ENCODE measurements at places on chromosomes 3 and 15. TPM values are rescaled to one million over a fixed set of nuclear protein-coding genes. Genes with fewer than 3 reads are reported as not detected.

BOC gene
- 20.2 TPM for total RNA-seq

DNA sequence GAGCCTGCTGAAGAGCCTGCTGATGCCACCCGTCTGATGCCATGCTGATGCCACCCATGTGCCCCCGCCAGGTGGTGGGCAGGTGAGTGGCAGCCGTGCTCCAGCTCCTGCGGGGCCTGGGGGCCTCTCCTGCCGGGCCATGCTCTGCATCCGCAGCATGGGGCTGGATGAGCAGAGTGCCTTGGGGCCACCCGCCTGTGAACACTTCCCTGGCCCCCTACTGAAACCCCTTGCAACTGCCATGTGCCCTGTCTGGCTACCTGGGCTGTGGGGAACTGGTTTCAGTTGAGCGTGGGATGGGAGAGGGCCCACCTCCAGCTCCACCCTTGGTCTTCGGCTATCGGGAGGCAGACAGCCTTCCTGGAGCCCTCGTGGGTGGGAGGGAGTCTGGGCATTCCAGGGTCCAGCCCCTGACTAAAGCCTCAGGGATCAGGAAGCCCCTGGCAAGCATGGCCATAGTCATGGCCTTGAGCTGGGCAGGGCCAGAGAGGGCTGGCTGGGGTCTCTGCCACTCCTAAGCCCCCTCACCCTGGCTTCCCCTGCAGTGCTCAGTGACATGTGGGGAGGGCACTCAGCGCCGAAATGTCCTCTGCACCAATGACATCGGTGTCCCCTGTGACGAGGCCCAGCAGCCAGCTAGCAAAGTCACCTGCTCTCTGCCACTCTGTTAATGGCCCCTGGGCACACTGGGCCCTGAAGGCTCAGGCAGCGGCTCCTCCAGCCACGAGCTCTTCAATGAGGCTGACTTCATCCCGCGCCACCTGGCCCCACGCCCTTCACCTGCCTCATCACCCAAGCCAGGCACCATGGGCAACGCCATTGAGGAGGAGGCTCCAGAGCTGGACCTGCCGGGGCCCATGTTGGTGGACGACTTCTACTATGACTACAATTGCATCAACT lies 92.2 kb downstream of the TBC1D2B start:
- no peak overlapping the region for H3K27ac ChIP-seq
- peaks cover 2% of the 10 kb centered on the region for H3K27me3 ChIP-seq
- DNase-seq = no peak
- no peaks in the 10 kb centered on the region for H3K4me1 ChIP-seq
- H3K36me3 ChIP-seq = no peaks in the 10 kb centered on the region

GRCh38 chr3:134132961-134133360 lies 103.2 kb upstream of the SLCO2A1 start:
- peaks cover 2% of the 10 kb centered on the region for H3K36me3 ChIP-seq
- no peak overlapping the region for H3K27ac ChIP-seq

EPHB3 gene
- total RNA-seq = 17.2 TPM

PEAK1 gene
- total RNA-seq = 58.5 TPM

DNA sequence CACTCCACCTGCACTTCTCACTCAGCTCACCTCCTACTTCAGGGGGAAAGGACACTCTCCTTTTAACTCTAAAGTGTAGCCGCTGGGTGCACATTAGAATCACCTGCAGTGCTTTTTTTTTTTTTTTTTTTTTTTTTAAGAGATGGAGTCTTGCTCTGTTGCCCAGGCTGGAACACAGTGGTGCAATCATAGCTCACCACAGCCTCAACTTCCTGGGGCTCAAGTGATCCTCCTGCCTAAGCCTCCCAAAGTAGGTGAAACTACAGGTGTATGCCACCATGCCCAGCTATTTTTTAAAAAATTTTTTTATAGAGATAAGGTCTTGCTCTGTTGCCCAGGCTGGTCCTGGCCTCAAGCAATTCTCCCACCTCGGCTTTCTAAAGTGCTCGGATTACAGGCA lies 20.8 kb downstream of the GRAMD2A start:
- no peak overlapping the region for H3K4me3 ChIP-seq
- no peak for DNase-seq
- H3K27ac ChIP-seq = no peak overlapping the region
- H3K36me3 ChIP-seq = no peaks in the 10 kb centered on the region

ALDH1A3 gene
- 0.55 TPM for total RNA-seq
